ENCODE measurements at places on chromosomes 6 and 20.

DNA sequence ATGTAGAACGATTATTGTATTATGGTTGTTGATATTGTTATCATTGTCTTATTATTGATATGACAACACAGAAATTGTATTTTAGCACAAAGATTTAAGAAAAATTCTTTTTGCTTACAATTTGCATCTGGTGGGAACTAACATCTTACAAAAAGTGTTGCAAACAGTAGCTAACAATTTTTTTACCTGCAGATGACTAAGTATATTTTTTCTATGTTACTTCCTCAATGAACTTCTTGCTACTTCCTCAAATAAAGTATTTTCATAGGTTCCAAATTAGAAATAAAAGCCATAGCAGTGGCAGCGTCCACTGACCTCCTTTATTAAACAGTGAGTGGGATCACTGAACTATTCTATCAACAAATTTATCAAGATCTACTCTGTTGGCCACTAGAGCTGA lies 847.0 kb downstream of the PHF3 start:
- no peak for DNase-seq

GRCh38 chr20:51526754-51527153 lies 15.8 kb downstream of the NFATC2 start:
- no peak for DNase-seq

GRCh38 chr20:22489626-22490286 lies 94.6 kb downstream of the FOXA2 start:
- no peak for DNase-seq

GRCh38 chr6:81534934-81535465 lies 217.5 kb downstream of the TENT5A start:
- no peak for DNase-seq

GRCh38 chr6:85354761-85355618 lies 94.9 kb upstream of the NT5E start:
- DNase-seq = peak; percentile 57

GRCh38 chr6:76453270-76453669 lies 380.8 kb upstream of the IMPG1 start:
- DNase-seq = no peak

DNA sequence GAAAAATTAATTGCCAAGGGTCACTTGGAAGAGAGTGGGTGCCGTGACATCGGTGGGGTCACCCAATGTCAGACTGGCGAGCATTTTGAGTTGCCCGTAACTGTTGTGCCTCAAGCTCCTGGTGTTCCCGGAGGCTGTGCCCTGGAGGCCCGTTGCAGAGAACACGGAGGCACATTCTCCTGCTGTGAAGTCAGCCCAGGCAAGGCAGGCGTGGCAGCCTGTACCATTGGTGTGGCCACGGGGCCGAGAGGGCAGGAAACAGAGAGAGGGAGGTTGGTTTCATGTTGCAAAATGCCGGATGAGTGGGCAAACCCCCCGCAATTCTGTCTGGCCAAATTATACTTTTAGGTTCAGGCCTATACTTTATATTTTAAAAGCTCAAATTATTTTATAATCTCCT lies 81.2 kb downstream of the THBS2 start:
- DNase-seq = no peak

- DNase-seq = no peak
Observed at GRCh38 chr20:43963233-43963632, 48.6 kb downstream of the TOX2 start.

DNA sequence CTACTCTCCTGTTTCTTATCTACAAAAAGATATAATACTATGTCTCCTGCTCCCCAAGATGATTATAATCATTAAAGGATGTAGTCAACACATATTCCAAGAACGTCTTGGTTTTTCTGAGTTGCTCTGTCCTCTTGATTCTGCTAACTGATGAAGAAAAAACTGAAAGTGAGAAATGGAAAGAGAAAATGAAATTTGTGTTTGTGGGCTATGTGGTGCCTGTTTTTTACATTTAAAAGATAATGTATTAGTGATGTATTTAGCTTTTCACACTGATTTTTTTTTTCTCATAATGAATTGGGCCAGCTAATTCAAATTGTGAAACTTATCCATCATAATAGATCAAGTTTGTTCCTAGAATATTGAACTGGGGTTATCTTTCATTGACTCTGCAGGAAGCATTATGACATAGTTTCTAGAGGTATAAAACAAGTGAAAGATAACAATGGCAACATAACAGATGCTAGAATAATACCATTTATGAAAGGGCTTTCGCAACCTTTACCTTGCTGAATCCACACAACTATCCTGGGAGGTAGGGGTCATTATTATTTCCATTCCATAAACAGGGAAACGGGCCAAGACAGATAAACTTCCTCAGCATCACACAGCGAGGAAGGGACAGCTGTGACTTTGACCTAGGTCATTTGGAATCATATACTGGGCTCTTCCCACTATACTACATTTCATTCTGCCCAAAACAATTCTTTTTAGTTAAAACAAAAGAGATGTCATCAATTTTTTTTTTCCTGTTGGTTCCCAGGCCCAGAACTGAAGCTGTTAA lies 336.7 kb downstream of the GJA1 start:
- DNase-seq = no peak

GRCh38 chr6:137581019-137581707 lies 87.0 kb upstream of the OLIG3 start:
- DNase-seq = no peak

DNA sequence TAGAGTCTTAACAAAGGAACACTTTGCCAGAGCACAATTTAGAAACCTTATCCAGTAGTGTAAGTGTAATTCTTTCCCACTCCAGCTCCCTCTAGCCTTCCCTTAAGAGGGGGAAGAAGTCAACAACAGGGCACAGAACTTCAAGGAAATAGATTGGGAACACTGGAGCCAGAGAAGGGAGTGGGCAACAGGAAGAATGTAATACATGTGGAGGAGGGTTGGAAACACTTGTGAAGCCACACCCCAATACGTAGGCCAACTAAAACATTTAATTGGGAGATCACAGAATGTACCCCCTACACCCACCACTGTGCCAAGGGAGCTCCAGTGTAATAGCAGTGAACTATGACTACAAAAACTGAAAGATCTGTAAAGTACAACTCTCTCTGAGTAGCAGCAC lies 735.7 kb upstream of the HS3ST5 start:
- DNase-seq = no peak

DNA sequence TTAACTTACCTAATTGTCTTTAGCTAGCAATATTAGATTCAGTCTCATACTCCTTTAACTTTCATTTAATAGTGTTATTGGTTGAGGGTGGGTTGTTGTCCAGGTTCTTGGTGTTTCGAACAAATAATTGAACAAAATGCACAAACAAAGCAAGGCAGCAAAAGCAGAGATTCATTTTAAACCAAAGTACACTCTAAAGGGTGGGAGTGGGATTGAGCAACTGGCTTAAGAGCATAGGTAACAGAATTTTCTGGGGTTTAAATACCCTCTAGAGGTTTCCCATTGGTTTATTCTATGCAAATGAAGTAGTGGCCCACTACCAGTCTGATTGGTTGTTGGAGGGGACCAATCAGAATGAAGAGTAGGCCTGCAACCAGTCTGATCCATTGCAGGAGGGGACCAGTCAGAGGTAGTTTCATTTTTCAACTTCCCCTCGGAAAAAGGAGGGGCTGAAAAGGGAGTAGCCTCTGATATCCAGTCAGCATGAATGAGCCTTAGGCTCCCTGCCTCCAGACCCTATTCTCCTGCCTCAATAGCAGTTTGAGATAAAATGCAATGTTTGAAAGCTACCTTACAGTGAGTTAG lies 26.3 kb upstream of the RAB23 start:
- DNase-seq = no peak

GRCh38 chr6:129681913-129682205 lies 28.1 kb downstream of the ARHGAP18 start:
- no peak for DNase-seq

DNA sequence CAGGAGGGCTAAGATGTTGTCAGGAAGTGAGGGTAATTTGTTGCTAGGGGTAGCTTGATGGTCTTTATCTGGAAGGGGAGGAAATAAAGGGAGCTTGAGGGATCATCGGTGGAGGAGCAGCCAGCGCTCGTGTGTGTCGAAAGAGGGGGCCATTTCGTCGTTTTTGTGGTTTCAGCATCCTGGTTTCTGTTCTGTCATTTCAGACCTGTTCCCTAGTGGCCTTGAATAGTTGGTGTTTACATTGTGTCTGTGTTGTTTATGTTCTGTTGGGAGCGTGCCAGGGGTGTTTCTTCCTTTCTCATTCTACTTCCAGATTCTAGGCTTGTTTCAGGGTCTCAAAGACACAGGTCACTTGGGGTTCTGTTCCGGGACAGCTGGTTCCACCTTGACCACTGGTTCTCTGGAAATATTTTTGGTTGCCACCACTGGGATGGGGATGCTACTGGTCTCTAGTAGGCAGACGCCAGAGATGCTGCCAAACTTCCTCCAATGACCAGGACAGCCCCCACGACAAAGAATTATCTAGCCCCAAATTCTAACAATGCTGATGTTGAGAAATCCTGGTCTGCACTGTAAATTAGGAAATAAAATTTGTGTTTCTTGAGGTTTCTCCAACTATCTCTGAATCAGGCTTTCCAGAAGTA lies 113.9 kb upstream of the NAA20 start:
- DNase-seq = no peak

DNA sequence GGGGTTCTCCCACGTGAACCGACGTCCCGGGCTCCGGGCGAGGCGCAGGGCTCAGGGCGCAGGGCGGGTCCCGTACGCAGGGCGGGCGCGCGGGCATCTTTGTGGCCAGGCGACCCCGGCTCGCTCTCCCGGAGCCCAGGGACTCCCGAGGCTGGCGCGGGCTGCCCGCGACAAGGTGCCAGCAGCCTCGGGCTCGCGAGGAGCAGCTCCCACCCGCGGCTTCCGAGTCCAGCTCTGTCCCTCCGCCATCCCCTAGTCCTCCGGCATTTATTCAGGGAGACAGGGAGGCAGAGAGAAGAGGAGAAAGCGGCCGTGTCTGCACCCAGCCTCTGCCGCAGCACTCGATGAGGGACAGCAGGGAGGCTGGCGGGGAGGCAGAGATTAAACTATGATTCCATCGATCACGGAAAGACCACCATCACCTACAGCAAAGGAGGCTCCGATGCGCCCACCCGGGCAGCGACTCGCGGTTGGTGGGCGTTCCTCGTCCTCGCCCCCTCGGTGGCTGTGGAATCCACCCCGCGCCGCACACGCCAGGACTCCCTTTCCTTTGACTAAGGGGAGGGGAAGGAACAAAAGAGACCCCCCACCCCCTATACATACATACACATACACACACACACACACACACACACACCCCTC lies 1.1 kb downstream of the RGS17 start:
- DNase-seq = no peak

DNA sequence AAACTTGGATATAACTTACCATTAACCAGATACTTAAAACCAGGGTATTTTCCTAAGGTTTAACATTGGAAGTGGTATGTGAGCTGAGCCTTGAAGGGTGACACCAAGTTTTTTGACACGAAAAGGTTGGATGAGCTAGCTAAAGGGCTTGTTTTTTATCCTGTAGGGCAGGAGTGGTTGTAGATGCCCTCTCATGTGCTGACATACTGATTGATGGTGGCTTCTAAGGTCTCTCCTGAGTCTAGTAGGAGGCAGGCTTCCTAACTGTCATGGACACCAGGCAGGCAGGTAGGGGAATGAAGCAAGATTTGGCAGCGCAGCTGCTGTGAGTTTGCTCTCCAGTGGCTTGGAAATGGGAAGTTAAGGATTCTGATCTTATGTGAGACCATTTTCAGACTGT lies 66.1 kb downstream of the FOXO3 start:
- no peak for DNase-seq

DNA sequence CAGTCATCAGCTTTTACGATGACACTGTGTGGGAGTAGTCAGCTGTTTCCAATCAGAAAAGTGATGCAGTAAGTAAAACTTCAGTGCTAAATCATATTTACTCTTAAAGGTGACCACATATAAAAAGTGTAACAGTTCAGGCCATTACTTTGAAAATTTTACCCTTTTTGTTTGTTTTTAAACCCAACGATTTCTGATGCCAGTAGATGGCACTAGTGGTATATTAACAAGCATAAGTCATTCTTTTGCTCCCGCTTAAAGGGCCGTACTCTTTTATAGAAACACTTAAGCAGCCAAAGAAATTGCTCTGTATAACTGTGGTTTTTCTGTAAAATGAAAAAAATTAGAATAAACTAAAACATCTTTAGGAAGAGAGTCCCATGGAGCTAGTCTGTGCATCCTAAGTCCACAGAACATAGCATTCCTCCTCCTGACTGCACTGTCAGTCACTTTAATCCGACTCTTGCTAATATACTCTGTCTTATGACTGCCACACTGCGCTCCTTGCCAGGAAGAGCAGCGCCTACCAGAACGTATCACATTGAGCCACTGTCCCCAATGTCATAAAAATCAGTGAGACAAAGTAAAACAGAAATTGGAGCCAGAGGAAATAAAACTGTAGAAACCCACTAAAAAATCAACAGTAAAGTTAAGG lies 25.0 kb downstream of the HEBP2 start:
- no peak for DNase-seq

- no peak for DNase-seq
Observed at GRCh38 chr6:116450185-116450710, 10.9 kb upstream of the CALHM6 start.

GRCh38 chr20:24376311-24377099 lies 92.9 kb upstream of the SYNDIG1 start:
- no peak for DNase-seq

DNA sequence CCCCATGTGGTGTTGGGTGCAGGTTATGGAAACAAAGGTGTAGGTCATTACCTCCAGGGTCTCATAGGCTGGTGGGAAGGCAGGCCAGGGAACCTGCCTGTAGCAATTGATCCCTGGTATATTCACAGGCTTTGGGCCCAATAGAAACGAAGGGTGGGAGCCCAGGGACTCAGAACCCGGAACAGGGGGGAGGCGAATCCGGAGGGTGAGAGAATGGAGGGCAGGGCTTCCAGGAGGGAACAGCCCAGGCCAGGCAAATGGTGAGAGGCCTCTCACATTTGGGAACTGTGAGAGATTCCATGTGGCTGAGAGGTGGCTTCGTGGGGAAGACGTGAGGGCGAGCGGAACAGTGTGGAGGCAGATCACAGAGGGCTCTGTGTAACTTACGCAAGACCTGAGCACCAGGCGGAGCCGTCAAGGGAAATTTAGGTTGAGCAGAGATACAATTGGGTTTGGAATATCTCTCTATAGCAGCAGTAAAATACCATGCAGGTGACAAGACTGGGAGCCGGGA lies 267.1 kb downstream of the ERMARD start:
- no peak for DNase-seq

DNA sequence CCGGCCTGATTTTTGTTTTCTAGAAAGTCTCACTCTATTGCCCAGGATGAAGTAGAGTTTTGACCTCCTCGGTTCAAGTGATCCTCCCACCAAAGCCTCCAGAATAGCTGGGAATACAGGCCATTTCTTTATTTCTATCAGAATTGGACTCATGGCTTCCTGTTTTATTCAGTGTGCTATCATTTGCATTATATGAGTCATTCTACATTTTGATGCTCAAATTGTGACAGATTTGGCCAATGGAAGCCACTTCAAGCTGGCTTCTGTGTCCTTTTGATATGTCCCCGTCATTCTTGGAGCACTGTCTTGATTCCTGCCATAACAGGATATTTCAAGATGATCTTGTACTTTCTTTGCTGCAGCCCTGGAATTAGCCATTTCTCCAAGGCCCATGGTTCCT lies 75.1 kb downstream of the CNBD2 start:
- DNase-seq = no peak

- no peak for DNase-seq
Observed at GRCh38 chr6:145119081-145119480, 616.2 kb downstream of the EPM2A start.
